Head of caudate nucleus (tissue), 42 donors: ENCODE measurements at places on chromosomes 5 and 9.

- DNase-seq: no peak
These were observed 459.1 kb downstream of the EBF1 start for GRCh38 chr5:158640593-158640980.

- DNase-seq: no peak
These were observed 189.4 kb downstream of the CCDC192 start for GRCh38 chr5:127892467-127893207.

DNA sequence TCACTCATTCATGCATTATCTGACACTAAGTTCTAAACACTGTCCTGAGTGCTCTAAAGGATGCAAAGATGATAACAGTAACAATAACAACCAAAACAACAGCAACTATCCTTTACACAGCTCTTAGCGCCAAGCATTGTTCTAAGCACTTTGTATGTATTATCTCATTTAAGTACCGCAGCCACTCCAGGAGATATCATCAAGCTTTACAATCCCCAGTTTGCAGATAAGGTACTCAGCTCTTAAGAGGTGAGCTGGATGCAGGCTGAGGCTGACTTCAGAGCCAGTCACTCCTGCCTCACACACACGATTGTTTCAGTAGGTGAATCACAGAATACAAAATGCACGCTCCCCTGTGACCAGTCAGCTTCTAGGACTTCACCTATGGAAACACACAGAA is 141.8 kb downstream of the PAX5 start:
- DNase-seq: no peak

DNA sequence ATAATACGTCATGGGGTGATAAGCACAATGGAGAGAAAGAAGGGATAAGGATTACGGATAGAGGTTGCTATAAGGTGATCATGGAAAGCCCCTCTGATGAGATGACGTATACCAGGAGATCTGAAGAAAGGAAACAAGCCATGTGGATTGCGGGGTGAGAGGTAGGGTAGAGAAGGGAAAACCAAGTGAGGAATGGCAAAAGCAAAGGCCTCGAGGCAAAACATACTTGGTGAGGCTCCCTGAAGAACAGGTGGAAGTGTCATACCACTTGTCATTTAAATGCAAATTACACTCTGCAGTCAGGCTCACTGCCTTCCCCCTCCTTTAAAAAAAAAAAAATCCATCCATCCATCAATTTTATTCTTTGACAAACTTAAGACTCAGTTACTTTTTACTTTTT is 420.8 kb downstream of the RAB3C start:
- DNase-seq: no peak

DNA sequence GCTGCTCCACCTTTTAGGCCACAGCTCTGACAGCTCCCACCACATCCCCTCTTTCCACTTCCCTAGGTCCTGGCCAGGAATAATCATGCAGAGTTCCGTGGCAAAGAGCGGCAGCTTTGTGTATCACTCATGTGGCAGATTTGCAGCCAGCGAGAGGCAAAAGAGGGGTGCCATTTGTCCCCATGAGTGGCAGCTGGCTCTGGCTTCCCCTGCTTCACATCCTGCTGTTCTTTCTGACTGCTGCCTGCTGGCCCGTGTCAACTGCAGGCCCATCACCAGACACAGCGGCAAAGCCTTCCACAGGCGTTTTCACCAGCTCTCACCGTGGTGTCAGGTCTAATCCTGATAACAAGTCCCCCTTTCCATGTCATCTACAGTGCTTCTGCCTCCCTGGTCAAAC is 430.6 kb upstream of the DAP start:
- peak; percentile 36 for DNase-seq

DNA sequence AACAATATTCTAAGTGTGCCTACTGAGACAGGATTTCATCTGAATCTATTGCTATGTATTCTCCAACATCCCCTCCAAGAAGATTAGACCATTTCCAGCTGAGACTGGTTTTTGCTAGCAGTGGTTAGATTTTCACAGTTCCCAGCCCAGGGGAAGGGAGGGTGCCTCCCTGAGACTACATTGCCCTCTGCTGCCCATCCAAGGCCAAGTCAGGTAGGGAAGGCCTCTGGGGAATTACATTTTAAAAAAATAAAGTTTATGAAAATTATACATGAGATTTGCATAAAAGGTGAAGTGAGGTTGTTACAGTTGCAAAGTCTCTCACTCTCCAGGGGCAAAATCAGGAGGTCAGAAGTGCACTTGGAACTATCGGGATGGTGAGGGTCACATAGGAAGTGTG is 28.0 kb upstream of the SYK start:
- DNase-seq: no peak

DNA sequence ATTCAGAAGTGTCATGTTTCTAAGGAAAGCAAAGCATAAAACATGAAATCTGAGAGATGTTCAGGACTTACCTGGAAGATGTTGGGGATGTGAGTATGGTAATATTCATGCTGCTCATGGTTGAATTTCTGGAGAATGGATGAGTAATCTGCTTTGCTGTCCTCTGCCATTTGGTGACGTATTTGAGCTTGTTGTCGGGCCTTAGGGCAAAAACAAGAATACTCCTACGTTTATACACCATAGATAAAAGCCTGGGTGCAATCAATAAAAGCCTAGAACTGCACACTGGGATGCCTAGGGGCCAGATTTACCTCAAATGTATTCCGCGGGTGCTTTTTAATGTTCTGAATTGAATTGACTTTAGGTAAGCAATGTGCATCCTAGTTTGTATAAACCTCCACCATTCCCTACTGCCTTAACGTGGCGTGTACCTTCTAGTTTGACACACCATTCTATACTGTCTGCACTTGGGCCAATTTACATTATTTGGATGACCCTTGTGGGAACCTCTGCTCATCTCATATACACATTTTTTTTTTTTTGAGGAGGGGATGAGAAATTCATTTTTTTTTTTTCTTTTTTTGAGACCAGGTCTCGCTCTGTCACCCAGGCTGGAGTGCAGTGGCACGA is 94.4 kb downstream of the USP20 start:
- no peak for DNase-seq

- DNase-seq: no peak
These were observed 308.5 kb downstream of the ARRDC3 start for GRCh38 chr5:91074615-91075014.

GRCh38 chr9:119272500-119273211 is 96.6 kb downstream of the BRINP1 start:
- DNase-seq: no peak

DNA sequence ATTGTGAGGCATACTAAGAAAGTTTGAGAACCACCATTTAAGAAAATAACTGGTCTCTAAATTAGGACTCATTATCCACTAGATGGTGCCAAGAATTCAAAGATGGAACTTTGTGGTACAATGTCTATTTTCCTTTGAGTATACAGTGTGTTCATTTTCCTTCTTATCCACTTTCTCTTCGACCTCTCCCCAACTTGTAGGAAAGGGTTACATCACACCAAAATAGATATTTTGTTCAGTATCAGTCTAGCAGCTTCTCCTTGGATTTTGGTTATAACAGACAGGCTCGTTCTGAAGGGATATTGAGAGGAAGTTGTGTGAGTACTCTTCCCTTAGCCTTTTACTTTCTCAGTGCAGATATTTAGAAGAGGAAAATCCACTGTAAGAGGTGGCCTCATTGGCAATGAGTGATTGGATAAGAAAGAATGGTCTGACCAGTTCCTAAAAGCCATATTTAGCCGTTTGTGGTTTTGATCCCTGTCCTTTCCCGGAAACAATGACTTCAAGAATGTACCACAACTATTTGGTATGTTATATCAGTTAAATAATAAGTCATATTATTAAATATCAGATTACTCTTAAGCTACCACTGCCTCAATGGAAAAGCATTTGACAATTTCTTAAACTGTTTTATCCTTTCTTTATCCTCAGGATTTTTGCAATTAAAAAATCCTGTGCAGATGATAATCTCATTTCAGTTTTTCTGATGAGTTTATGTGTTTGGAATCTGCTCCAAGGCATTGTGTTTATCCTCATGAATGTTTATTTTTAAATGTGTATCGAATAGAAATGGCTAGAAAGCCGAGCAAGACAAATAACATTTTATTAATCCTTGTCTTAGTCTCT is 69.0 kb upstream of the GRAMD2B start:
- no peak for DNase-seq

DNA sequence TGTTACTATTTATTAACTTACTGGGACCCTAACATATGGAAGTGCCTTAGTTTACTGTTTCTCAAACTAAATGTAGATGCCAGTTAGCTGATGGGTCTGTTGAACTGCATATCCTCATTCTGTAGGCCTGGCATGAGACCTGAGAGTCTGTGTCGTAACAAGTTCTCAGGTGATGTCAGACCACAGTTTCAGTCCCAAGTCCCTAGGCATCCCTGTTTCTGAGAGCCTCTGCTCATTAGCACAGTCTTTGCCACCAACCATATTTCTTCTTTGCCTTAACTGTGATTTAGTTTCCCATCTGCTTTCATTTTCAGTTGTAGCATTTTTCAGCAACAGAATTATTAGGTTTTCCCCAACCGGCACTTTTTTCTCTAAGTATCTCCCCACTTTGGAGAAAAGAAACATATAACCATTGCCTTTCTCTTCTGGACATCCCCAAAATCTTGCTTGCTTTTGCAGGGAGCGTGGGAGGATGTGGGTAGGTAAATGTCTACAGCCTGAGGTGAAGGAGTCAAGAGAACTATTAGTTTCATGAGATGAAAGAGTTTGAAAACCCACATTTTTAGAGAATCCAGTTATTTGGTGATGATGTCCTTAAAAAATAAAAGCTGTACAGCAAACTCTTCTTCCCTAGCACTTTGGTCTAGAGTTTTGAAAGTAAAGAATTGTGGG is 74.6 kb downstream of the NUDT12 start:
- no peak for DNase-seq

GRCh38 chr5:24816206-24816605 is 171.4 kb upstream of the CDH10 start:
- no peak for DNase-seq

DNA sequence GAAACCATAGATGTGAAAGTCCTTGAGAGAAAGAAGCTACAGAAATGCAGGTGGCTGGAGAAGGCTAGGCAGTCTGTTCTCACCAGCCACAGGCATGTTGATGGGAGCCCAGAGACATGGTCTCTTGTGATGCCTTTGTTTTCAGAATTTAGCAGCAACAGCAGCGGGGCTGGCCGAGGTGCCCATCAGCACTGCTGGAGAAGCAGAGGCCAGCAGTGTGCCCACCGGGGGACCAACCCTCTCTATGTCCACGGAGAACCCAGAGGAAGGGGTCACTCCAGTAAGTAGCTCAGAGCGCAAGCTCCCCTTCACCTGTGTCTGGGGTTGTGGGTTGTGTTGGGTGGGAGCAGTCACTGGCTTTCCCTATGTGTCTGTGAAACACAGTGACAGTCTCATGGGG is 59.6 kb downstream of the COL15A1 start:
- no peak for DNase-seq

- DNase-seq: no peak
These were observed 504.0 kb downstream of the PTPRD start for GRCh38 chr9:10108815-10109214.

DNA sequence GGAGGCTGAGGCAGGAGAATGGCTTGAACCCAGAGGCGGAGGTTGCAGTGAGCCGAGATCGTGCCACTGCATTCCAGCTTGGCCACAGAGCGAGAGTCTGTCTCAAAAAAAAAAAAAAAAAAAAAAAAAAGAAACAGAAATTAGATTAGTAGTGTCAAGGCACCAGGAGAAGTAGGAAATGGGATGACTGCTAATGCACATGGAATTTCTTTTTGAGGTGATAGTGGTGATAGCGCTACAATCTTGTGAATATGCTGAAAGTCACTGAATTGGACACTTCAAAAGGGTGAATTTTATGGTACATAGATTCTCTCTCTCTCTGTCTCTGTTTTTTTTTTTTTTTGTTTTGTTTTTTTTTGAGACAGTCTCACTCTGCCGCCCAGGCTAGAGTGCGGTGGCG is 42.1 kb upstream of the SUB1 start:
- no peak for DNase-seq

- DNase-seq: no peak
These were observed 268.2 kb downstream of the TMEM232 start for GRCh38 chr5:110458313-110458712.

GRCh38 chr5:65013166-65013565 is 244.4 kb downstream of the CWC27 start:
- DNase-seq: no peak

- no peak for DNase-seq
These were observed 247.6 kb downstream of the TMEM232 start for GRCh38 chr5:110478895-110479294.

- DNase-seq: no peak
These were observed 246.8 kb downstream of the NSG2 start for GRCh38 chr5:174292348-174292747.

GRCh38 chr5:161697001-161697400 is 11.5 kb downstream of the GABRA6 start:
- DNase-seq: no peak

- DNase-seq: no peak
These were observed 83.5 kb upstream of the SPDL1 start for GRCh38 chr5:169499990-169500505.

DNA sequence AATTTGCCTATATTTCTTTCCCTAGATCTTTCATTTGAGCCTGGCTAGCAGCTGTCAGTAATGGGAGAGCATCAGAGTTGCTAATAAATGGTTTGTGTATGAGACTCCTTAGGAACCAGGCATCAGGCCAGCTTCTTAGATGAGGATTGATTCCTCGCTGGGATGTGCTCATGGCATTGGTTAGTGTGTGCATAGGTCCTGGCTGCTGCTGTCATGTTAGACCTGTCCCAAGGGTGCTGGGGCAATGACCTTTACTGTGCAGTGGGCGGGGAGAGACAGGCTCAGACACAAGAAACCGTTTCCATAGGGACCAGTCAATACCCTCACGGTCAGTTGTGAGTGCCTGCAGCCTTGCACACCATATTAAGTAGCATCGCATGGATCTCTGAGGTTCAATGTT is 112.3 kb upstream of the NR3C1 start:
- DNase-seq: no peak

DNA sequence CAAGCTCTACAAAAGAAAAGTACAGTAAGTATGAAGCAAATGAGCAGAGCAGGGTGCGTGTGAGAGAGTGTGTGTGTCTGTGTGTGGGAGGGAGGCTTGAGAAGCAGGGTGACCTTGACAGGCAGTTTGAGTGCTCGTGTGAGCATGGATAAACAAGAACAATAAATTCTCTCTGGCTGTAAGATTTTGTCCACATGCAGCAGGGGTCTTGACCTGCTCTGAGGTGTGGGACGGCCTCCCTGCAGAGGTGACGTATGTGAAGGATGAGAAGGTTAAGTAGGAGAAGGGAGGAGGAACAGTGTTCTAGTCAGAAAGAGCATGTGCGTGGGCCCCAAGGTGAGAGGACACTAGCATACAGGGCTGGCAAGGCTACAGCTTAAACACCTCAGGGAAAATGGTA is 49.0 kb downstream of the SPTLC1 start:
- DNase-seq: no peak

DNA sequence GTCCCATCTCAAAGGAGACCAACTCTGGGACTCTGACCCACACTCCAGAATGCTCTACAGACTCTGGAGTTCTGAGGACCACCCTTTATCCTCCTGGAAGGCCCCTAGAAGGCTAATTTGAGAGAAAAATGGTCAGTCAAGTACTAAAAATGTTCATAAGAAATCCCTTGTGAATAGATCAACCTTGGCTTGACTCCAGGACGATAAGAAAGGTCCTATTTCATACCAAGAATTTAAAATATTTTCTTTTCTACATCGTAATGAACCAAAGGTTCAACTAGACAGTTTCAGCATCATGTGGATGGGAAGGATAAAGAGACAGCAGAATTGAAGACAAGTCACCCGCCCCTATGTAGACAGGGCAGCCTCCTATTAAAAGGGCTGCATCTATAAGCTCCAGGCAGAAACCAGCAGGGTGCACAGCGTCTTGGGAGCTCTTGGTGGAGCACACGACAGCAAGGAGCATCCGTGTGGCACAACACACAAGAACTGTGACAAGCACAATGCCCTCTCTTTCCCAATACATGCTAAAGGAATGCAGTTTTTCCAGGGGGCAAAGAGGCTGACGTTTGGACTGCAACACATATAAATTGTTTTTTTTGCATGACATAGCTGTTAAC is 38.3 kb downstream of the RASEF start:
- no peak for DNase-seq
